ENCODE measurements at places on chromosomes 11 and 22.
A peak's percentile ranks its signal among the peaks of the same experiment; 100 is the strongest.

DNA sequence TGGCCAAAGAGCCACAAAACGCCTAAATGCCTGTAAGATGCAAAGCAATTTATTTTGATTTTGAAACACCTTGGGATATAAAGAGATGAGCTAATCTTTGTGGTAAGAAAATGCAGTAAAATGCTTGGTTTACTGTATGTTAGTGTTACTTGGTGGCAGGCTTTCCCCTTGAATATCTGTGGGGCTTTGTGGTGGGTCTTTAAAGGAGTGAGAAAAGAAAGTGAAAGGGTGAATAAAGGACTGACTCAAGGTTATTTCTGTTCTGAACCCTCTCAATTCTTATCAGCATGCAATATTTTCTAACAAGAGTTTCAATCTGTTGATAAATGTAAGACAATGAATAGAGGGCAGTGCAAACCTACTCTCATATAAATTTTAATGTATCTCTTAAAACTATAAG lies 1555.9 kb upstream of the RAG2 start:
- no peak for DNase-seq

DNA sequence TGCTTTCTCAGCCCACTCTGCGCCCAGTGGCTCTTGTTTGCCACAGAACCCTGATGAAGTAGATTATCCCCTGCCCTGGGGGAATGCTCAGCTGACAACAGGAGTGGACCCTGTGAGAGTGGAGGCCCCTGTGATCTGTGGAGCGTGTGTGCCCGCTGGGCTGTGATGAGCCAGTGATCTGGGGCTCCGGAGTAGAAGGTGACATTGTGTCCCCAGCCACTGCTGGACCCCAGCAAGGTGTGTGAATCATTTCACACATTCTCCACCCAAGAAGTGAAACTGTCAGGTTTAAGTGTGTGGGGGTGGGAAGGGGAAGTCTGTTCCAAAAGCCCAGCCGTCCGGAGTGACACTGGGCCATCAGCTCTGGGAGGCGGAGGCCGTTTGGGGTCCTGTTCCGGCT lies 33.1 kb upstream of the GRAMD4 start:
- DNase-seq, result no peak

DNA sequence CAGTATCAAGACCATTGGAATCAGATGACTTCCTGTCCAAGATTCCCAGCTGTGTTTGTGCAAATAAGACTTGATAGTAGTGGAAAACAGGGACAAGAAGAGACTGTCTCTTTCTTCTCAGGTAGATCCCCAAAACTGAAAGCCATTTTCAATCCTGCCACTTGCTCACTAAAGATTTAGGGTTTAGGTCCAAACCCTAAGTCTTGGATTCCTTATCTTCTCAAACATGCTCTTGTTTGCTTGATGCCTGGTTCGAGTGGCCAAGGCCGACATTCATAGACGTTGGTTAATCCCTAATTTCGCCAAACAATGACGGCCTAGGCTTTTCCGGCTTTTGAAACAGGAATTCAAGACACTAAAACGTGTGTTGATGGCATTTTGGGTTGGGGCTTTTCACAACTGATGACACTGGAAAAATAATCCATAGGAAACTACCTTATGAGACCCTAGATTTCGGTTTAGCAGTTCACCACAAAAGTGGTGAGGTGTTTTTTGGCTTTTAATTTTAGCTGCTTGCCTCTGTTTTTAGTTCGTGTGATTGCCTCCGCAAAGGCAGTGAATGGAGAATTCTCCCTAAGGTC lies 1.0 kb upstream of the GTPBP1 start:
- peak; percentile 57 for DNase-seq

GRCh38 chr11:123452794-123453193 lies 22.7 kb downstream of the GRAMD1B start:
- no peak for DNase-seq

DNA sequence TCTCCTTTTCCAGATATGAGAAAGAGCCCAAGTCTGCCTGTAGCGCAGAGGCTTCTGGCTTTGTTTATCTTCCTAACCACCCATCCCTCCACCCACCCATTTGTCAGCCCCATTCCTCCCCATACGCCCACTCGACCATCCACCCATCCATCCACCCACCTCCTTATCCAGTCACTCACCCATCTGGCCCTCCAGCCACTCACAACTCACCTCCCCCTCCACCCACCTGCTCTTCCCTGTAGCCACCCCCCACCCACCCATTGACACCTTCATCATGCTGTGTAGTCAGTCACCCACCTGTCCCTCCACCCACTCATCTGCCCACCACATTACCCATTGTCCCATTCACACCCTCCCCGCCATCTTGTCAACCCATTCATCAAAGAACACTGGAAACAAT lies 5.5 kb downstream of the CST6 start:
- DNase-seq, result no peak

DNA sequence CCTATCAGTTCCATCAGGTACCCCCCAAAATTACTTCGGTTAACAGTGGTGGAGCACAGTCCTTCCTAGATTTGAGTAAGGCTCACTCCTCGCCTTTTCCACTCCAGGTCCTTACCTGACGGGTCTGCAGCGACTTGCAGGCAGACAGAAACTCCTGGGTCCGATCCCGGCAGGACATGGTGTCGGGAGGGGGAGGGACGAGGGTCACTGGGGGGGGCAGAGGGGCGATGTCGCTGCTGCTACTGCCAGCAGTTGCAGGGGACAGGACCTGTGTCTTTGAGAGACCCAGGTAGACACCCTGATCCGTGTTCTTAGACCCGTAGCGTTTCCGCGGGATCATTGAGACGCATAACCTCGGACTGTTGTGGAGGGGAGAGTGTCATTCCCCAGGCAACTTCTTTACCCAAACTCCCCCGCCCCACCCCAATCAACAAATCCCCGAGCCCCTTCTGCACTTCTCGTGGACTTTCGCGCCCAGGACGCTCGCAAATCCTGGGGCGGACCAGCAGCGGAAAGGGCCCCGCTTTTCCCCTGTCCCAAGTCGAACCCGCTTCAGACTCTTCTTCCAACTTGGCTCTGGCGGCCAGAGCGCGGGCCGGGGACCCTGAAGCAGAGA lies 839 bp downstream of the STX5 start:
- no peak for DNase-seq

GRCh38 chr22:17104336-17104935 lies 16.7 kb downstream of the TMEM121B start:
- no peak for DNase-seq

- no peak for DNase-seq
Measured at GRCh38 chr11:29483831-29484230, 533.0 kb downstream of the KCNA4 start.

GRCh38 chr11:129612447-129612961 lies 203.1 kb upstream of the TMEM45B start:
- no peak for DNase-seq

GRCh38 chr22:44736581-44737405 lies 15.6 kb upstream of the ARHGAP8 start:
- no peak for DNase-seq

Measured in activated CD8-positive, alpha-beta memory T cell treated with anti-CD3 and anti-CD28 coated beads for 24 hours (primary cell).